ENCODE measurements at places on chromosomes 5 and 9.

DNA sequence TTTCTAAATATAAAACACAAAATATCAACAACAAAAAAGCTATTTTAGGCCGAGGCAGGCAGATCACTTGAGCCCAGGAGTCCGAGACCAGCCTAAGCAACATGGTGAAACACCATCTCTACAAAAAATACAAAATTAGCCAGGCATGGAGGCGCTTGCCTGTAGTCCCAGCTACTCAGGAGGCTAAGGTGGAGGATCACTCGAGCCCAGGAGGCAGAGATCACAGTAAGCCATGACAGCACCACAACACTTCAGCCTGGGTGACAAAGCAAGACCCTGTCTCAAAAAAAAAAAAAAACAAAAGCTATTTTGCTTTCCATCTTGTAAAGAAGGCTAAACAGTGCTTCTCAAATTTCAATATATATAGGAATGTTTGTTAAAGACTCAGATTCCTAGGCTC is 11.3 kb downstream of the C5orf15 start:
- no peak overlapping the region for H3K4me3 ChIP-seq
- no peaks in the 10 kb centered on the region for H3K36me3 ChIP-seq
- H3K4me1 ChIP-seq: no peaks in the 10 kb centered on the region
- no peak for DNase-seq
- H3K27ac ChIP-seq: no peak overlapping the region

GRCh38 chr9:96086936-96087571 is 211.6 kb downstream of the ERCC6L2 start:
- H3K4me3 ChIP-seq: no peak overlapping the region
- no peak for DNase-seq
- no peaks in the 10 kb centered on the region for H3K36me3 ChIP-seq

GRCh38 chr5:155562158-155562557 is 548.6 kb downstream of the KIF4B start:
- H3K4me1 ChIP-seq: no peaks in the 10 kb centered on the region
- no peaks in the 10 kb centered on the region for H3K36me3 ChIP-seq
- no peak for DNase-seq

- no peaks in the 10 kb centered on the region for H3K4me1 ChIP-seq
- peak overlapping the region; percentile 75 for H3K4me3 ChIP-seq
- no peak for DNase-seq
- H3K27ac ChIP-seq: peak overlapping the region; percentile 97
- no peaks in the 10 kb centered on the region for H3K36me3 ChIP-seq
- peaks cover 3% of the 10 kb centered on the region for H3K27me3 ChIP-seq
Measured at GRCh38 chr5:2748179-2748860, 3.2 kb downstream of the IRX2 start.
